ENCODE measurements at places on chromosomes 5 and 9.

DNA sequence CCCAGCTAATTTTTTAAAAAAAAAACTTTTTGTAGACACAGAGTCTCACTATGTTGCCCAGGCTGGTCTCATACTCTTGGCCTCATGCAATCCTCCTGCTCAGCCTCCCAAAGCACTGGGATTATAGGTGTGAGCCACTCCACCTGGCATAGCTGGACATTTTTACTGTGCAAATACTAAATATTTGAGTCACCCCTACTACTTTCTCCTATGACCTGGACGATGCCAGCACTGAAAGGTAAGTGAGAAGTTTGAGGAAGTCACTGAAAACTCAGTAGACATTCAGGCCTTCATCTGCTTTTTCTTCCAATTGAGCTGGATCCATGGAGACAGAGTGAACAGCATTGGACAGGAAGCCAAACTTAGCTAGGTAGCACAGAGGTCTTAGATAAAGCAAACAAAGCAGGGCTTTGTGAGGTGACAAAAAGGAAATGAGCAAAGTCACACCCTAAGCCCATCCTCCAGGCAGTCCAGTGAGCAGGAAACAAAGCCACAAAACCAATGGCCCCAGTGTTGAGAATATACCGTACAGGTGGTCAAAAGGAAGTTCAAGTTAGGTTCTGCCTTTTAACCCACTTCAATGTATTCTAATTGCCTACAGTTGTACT is 192.6 kb upstream of the RASA1 start:
- DNase-seq, result peak; percentile 37

GRCh38 chr5:100667161-100667630 is 132.0 kb downstream of the FAM174A start:
- no peak for DNase-seq

GRCh38 chr5:157203417-157203816 is 22.8 kb downstream of the ITK start:
- DNase-seq, result no peak

GRCh38 chr5:10246761-10247160 is 2.9 kb downstream of the ATPSCKMT start:
- DNase-seq, result no peak

GRCh38 chr9:99605016-99605743 is 216.5 kb upstream of the NR4A3 start:
- no peak for DNase-seq

GRCh38 chr9:119289740-119290433 is 79.3 kb downstream of the BRINP1 start:
- peak; percentile 23 for DNase-seq

DNA sequence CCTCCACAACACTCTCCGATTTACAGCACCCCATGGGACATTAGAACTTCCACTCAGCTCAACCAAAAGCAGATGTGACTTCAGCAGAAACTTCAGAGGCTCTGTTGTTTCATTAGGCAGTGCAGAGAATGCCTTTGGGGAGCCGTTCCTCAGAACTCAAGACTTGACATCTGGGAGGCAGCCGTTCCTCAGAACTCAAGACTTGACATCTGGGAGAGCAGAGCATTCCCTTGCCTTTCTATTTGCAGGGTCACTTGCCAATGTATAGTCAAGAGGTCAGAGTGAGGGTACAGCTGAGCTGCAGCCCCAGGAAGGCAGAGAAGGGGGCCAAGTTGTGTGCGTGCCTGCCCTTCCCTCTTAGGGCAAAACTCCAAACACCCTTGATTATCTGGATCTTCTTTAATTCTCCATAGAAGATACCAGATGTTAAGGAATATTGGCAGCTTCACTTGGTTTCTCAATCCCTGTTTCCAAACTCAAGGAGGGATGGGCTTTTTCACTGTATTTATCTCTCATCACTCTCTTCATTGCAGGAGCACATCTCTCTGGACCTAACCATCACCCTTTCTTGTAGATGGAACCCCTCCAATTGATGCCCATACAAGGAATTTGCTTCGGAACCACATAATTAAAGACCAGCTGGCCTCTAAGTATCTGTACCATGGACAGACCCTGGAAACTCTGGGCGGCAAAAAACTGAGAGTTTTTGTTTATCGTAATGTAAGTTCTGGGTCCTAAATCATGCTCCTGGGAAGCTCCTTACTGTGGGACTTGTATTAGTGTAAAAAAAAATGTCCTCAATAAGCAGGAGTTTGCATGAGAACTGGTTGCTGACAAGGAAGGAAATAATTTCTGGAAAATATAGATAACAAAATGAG is 25.6 kb downstream of the TGFBI start:
- DNase-seq, result no peak

- DNase-seq, result no peak
Measured at GRCh38 chr5:7446913-7447312, 51.0 kb downstream of the ADCY2 start.

GRCh38 chr5:77086689-77087483 is at the start of gene ZBED3:
Gene ZBED3 (minus strand): TSS chr5:77087285. CDS start chr5:77077878, 9,407 bp downstream.
- DNase-seq, result peak; percentile 83

DNA sequence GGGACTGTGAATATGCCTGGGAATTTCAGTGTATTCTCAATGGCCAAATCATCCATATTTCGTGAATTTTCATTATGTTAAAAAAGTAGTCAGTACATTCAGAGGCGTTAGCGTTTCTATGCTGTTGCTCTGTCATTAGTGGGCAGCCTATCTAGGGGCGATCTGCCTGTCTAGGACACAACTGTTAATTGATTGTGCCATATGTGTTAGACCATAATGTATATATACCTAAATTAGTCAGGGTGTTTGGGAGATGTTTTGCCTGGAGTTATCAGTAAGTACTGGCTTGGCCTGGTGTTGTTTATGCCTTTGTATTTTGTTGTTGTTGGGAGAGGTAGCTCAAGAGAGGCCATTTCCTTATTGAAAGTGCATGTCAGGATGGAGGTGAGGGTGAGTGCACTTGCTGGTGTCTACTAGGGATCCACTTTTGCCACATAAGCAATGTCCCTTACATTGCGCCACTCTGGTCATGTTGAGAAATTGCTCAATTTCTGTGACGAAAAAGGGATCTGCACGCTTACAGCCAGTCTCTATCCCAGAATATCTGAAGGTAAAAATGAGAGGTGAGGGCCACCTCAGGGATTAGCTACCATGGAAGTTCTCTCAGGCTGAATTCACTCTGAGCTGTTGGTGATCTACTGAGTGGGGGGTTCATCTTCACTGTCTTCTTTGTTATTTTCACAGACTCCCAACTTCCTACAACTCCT is 123.3 kb downstream of the ST8SIA4 start:
- DNase-seq, result no peak

DNA sequence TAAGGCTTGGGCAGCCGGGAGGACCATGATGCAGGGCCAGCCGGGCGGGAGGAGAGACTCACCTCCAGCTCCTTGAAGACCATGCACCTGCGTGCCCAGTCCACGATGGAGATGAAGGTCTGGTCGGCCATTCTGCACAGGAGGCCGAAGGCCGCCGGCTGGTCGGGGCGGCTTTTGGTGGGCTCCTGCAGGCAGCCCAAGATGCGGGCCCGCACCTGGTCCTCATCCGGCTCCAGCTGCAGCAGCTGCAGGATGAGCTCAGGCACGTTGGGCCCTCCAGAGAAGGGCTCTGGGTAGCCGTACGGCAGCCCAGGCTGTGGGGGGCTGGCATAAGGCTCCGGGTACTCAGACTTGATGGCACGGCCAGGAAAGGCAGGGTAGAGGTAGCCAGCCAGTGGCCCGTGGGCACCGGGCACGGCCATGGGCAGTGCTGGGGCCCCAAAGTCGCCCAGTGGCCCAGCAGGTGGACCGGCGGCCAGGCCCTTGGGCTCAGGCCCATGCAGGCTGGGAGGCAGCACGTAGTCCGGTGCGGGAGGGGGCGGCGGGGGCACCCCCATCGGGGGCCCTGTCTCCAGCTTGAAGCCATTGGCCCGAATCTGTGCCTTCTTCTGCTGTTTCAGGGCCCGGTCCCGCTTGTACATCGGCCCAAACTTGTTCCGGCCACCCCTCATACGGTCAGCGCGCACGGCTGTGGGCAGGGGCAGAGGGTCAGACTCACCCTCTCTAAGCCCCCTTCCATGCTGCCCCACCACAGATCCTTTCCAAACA is 7.0 kb downstream of the NR5A1 start:
- DNase-seq, result no peak

- no peak for DNase-seq
Measured at GRCh38 chr9:106441283-106441682, 421.7 kb upstream of the ZNF462 start.

DNA sequence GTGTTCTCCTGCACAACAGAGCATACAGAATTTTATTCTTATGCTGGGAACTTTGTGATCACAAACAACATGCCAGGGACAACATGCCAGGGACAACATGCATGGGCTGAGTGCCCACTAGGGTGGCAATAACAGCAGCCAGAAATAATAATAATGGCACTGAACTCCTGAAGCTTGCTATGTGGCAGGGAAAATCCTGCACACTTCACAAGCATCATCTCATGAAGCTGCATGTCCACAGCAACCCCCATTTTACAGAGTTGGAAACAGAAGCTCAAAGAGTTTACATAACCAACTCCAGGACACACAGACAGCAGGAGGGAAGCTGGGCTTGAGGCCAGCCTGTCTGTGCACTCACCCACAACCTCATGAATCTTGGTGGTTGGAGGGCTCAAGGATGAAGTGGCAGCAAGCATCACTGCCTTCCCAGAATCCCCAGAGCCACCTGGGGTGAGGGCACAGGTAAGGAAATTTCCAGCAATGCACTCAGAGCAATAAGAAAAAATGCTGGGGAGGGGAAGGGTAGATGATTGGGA is 111.4 kb downstream of the GABBR2 start:
- DNase-seq, result no peak

- DNase-seq, result no peak
Measured at GRCh38 chr5:5505815-5506214, 83.3 kb downstream of the ICE1 start.

GRCh38 chr9:7402334-7403027 is 397.1 kb downstream of the DMAC1 start:
- DNase-seq, result no peak

DNA sequence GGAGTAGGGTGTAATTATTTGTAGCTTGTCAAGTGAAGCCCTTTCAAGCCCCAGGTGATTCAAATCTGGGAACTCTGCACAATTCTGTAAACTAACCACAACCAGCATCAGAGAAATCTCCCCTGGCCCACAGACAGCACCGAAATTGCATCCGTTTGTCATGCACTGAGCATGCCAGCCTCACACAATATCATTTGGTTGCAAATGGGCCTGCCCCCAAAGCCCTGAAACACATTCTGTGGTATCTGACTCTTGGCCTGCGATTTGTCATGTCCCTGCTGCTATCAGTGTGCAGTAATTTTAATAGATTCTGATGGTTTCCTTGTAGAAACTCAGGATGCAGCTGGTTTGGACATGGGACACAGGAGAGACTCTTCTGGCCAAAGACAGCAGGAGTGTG is 35.3 kb downstream of the SNX24 start:
- no peak for DNase-seq

DNA sequence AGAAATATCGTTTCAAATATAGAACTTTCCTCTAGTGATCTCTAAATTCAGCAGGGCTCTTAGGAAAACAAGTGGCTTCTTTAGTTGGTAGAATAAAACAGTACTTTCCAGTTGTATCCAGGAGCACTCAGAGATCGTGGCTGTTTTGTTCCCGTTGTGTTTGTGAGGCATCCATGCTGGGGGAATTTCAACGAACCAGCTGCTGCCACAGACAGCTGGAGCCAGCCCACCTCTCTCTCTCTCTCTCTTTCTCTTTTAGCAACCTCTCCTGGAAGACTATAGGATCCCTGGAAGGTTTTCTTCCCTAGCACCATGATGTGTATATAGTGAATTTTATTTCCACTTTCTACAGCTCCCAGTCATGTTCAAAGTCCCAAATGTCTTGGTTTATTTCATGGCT is 1116.0 kb upstream of the SEMA6A start:
- no peak for DNase-seq

DNA sequence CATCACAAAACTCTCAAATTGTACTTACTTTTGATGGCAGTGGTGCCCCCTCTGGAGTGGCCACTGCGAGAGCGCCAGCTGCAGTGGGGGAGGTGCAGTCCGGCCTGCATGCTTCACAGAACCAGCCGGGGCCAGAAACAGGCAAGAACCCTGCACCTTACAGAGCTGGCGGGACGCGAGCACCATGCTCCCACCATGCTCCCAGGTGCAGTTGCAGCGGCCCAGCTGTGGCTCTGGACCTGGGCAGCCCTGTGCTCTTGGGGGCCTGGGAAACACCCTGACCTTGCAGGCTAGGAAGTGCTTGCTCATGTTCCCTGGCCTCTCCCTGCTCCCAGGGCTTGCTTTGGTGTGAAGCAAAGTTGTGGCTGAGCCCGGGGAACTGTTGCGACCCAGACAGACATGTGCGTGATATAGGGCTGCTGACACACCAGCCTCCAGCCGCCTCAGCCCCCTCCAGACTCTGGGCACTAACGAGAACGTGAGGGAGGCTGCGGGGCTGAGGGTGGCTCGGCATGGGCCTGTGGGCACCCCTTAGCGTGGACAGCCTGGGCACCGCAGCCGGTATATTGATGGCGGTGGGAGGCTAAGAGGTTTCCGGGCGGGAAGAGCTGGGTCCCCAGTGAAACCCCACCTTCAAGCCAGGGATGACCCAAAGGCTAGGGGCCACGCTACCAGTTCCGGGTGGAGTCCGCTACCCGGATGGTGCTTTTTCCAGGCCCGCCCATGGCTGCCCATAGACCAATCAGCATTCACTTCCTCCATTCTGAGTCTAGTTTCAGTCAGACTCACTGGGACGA is 1809.9 kb upstream of the ACO1 start:
- DNase-seq, result no peak

Measured in DND-41 (cell line).